Activated CD4-positive, alpha-beta T cell treated with anti-CD3 and anti-CD28 coated beads for 36 hours (primary cell): ENCODE measurements at places on chromosomes 7 and 10.

- DNase-seq, result no peak
Observed at GRCh38 chr7:17043012-17043877, 161.5 kb upstream of the AGR3 start.

- peak; percentile 53 for DNase-seq
Observed at GRCh38 chr7:1897076-1897860, 227.2 kb downstream of the ELFN1 start.

DNA sequence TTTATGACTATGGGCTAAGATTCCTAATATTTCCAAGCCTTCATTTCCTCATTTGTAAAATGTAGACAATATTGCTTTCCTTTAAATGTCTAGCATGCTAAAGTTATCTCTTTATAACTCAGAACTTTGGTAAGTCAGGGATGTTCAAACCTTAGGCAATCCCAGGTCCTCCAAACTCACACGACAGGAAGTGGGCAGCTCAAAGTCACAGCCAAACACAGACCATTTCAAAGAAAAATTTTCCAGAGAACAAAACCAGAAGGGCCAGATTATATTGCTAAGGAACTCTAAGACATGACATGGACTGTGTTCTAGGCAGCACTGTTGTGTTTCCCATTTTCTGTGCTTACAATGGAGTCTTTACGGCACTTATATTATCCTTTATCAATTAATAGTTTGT lies 87.8 kb upstream of the DYNC1I1 start:
- no peak for DNase-seq

GRCh38 chr7:90777465-90777864 lies 181.3 kb downstream of the CDK14 start:
- DNase-seq, result no peak

GRCh38 chr7:34162677-34163076 lies 257.3 kb downstream of the BMPER start:
- DNase-seq, result no peak

GRCh38 chr10:14016931-14017333 lies 313.8 kb downstream of the FRMD4A start:
- no peak for DNase-seq

GRCh38 chr10:125064681-125065492 lies 95.5 kb downstream of the CTBP2 start:
- peak; percentile 18 for DNase-seq

GRCh38 chr7:107236862-107237261 lies 68.1 kb downstream of the HBP1 start:
- DNase-seq, result no peak

DNA sequence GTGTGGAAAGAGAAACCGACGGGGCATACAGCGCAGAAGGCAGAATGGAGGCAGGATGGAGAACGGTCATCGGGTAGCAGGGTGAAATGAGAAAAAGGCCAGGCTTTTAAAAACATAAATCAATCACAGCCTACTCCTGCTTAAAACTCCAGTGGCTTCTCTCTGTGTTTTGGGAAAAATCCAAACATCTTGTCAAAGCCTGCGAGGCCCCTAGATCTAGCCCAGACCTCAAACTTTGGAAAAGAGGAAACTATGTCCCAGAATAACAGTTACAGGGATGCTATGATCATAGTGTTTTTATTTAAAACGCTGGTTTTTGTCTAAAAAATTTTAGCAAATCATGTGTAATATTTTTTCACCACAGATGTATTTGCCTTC lies 41.1 kb downstream of the PPP1R3C start:
- no peak for DNase-seq

GRCh38 chr10:61329854-61330253 lies 123.3 kb downstream of the TMEM26 start:
- no peak for DNase-seq

GRCh38 chr10:119494236-119495020 lies 48.1 kb downstream of the RGS10 start:
- DNase-seq, result no peak

DNA sequence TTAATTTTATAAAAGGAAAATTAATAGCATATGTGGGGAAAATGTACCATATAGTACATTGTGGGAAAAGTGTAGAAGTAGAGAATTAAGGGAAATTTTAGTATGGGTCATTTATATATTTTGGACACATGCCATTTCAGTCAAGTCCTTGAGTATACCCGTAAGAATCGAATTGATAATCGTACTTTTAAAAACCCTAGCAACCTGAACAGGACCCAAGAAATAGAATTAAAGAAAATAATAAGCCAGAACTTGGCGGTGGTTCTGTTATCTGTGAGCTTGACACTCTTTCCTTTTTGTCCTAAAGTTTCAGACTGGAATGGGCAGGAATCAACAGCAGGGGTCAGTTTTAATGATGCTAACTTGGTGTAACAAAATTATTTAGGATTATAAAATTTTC lies 221.0 kb downstream of the CDK14 start:
- no peak for DNase-seq

DNA sequence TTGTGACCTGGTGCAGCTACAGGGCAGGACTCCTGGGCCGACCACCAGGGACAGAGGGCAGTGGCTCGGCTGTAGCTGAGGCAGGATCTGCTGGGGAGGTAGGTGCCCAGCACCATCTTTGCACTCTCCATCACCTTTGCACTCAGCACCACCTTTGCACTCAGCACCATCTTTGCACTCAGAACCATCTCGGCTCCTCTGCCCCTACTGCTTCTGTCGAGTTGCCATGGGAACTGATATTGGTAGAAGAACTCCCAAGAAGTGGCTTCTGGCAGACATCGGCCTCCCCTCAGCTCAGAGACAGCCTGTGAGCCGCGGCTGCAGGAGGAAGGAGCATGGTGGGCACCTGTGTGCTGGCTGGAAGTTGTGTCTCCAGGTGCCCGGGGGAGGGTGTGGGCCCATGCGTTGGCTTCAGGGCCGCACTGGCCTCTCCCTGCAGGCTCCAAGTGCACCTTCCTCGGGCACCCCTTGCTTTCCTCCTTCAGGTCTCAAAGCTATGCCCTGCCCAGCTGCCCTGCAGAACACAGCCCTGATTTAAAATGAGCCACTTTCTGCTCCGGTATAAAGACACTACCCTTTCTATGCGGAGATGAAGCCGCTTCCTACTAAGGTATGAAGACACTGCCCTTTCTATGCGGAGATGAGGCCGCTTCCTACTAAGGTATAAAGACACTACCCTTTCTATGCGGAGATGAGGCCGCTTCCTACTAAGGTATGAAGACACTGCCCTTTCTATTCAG lies 514.5 kb downstream of the PTPRN2 start:
- DNase-seq, result no peak

DNA sequence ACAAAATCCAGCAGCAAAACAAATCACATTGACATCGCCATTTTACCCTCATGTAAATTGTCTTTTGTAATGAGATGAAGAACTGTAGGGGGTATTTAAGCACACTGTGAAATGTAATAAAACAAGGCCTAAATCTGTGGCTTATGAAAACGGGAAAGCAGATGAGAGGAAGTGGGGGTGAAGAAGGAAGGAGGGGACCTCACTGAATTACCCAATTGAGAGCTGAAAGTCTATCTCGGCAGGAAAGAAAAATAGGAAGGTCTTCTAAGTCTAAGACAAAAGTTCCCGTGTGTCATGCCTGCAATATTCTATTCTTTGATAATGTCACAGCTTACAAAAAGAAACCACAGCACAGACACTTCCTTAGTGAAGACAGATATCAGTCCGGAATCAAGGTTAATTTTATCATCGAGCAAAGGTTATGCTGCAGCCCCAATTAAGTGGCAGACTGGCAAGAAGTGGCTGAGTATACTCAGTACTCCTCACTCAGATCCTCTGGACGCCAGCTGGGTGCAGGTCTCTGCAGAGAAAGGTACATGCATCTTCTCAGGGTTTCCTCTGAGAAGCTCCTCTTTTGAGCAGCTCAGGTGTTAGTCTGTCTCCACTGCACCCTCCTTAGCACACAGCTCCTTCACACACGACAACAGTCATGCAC lies 239.7 kb downstream of the FANK1 start:
- no peak for DNase-seq

DNA sequence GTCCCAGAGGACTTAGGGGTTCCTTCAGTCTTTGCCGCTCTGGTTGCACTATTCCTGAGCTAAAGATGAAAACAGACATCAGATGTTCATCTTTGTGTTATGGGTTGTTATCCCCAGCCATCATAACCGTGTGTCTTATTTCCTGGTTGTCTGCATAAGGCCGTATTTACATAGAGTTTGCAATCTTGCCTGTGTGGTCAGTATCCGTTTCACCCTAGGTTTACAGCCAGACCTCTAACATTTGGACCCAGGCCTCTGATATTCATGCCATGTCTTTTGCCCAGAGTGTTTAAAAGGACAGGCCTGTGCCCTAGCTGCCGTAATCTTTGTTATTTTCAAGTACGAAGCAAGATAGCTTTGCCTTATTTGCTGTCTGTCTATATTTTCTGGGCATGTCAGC lies 26.6 kb downstream of the LRRC4 start:
- no peak for DNase-seq

DNA sequence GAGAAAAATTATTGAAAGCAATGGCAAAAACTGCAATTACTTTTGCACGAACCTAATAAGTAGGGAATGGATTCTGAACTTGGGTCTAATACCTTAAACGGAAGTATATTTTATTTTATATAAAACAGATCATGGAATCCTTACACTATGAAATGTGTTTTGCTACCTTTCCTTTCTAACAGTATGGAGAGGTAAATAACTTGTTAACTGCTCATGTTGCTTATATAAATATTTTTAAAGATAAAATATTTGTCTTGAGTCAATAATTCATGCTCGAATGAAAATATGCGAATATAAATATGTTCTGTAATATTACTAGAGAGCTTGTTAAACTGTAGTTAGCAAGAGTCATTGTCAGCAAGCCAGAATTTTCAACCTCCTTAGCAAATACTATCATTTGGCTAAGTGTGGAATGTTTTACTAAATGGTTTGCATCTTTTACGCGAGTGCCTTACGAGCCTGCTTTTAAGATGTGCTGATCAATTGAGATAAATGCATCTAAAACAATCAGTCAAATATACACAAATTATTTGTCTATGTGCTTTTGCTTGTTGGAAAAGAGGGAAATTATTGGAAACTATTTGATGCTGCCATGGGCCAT lies 5.9 kb downstream of the GNAT3 start:
- no peak for DNase-seq

DNA sequence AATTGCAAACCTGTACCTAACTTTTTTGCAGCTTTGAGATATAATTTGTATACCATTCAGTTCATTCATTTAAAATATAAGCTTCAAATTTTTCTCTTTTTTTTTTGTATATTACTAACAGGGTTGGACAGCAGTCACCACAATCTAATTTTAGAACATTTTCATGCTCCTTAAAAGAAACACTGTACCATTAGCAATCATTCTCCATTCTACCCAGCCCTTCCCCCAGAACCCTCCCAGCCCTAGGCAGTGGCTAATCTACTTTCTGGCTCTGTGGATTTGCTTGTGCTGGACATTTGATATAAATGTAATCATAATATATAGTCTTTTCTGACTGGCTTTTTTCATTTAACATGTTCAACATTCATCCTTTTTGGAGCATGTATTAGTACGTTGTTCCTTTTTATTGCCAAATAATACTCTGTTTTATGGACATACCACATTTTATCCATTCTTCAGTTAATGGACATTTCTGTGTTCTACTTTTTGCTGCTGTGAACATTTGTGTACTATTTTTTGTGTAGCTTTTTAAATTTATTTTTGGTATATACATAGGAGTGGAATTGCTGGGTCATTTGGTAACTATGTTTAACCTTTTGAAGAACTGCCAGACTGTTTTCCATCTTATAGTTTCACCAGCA lies 40.9 kb upstream of the ST7 start:
- no peak for DNase-seq

DNA sequence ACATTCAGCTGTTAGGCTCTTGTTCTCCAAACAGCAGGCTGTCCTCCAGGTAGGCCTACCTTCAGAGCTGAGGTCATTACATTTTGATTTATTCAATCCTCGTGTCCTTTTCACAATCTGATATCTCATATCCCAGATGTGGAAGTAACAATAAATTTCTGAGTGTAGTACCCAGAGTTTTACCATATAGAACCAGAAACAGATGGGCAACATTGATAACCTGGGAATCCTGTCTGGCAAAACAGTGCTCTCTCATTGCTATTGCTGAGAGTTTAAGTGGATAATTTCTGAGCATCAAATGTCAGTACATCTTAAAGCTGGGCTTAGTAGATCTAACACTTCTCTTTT lies 1007.8 kb downstream of the REEP3 start:
- no peak for DNase-seq

DNA sequence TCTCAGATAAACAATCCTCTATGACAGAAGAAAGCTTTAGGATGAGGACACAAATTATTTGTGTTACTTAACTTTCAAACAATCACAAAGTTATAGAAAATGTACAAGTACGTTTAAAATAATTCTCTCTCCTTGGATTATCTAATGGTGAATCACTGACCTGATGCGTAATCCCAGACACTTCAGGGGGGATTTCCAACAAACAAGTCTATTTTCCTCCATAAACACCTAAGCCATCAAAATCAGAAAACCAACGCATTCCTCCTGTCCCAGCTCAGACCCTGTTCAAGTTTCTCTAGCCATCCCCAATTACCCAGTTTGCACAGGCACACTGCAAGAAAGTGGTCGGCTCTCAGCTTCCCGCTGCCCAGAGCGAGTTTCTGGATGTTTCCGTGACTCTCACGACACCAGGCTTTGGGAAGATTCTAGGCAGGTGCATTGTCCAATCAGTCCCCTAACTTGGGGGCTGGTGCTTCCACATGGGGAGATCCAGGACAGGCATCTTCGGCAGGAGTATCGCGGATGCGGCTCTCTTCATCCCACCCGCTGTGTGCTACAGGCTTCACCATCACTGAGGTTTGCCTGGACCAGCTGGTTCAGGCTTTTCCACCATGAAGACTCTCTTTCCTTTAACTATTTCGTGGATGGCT lies 200.0 kb downstream of the ZMYND11 start:
- DNase-seq, result no peak

DNA sequence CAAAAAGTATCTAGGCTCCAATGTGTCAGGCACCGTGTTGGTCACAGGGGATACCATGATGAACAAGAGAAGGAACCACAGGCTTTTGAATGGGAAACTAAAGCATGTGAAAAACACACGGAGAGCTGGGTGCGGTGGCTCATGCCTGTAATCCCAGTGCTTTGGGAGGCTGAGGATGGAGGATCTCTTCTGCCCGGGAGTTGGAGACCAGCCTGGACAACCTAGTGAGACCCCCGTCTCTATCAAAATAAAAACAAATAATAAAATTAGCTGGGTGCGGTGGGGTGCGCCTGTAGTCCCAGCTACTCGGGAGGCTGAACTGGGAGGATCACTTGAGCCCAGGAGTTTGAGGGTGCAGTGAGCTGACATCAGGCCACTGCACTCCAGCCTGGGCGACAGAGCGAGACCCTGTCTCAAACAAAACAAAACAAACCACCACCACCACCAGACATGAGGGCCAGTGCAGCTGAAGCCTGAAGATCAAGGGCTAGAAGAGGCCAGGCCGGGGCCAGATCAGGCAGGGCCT lies 611 bp upstream of the COPS6 start:
- DNase-seq, result no peak

DNA sequence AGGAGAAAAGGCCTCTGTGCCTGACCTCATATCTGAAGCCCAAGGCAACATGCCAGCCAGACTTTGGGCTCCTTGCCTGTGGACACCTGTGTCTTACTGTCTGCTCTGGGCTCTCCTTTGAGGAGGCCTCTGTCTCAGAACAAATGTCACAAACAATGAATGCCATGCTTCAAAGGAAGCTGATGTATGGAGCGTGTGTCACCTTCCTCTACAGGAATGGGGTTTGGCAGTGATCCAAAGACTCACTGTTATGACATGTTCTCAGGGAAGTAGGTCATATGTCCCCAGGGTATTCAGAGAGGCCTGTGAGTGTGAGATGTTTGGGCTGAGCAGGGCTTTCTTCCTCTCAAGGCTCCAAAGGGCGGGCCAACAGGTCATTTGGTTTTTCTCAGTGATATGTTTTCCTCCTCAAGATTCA lies 38.4 kb downstream of the PTPRE start:
- peak; percentile 49 for DNase-seq
